ENCODE measurements at places on chromosomes 3 and 15.

- DNase-seq, result peak; percentile 80
Observed at GRCh38 chr15:88274553-88275460, 18.3 kb upstream of the NTRK3 start.

- DNase-seq, result no peak
Observed at GRCh38 chr3:61960976-61961375, 399.6 kb downstream of the PTPRG start.

- peak; percentile 40 for DNase-seq
Observed at GRCh38 chr3:128490915-128491690, 1.9 kb downstream of the GATA2 start.

- peak; percentile 92 for DNase-seq
Observed at GRCh38 chr15:78299101-78299930, at the start of gene SKIC8. Gene SKIC8, minus strand, starts transcription at chr15:78299609. Its CDS starts 3,923 bp downstream, at chr15:78295686.

DNA sequence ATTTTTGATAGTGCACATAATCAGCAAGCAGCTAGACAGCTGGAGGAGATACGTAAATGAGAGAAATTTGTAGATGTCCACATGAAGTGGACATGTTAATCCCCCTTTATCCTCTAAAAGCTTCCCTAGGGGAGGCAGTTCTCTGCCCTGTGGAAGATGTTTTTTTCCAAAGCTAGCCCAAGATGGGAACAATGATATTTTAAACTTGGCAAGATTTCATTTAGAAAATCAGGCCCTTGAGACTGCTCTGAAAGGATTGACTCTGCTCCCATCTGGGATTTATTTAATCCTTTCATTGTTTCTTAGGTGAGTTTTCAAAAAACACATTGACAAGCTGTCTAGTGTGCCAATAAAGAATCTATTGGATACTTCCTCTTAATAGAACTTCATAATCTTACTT lies 92.0 kb downstream of the SYNPR start:
- no peak for DNase-seq

GRCh38 chr15:70140543-70141375 lies 43.0 kb upstream of the TLE3 start:
- DNase-seq, result peak; percentile 28

DNA sequence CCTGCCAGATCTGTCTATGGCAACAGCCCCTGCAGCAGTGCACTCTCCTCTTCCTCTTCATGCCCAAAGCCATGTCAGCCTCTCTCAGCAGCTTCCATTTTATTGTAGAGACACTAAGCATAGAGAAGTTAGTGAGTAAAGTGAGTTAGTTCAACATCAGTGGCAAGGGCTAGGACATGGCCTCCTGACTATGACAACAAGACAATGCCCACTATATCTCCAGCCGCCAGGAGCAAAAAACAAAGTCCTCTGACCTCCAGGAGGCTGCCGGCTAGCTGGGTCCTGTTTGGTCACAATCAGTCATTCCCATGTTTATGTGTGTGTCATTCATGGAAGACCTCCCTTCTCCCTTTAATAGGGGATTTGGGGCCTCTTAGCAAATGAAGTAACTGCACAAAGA lies 14.9 kb downstream of the NR1I2 start:
- no peak for DNase-seq

- DNase-seq, result no peak
Observed at GRCh38 chr3:112101916-112102315, 15.7 kb downstream of the C3orf52 start.

GRCh38 chr3:21140785-21141184 lies 610.2 kb downstream of the ZNF385D start:
- no peak for DNase-seq

DNA sequence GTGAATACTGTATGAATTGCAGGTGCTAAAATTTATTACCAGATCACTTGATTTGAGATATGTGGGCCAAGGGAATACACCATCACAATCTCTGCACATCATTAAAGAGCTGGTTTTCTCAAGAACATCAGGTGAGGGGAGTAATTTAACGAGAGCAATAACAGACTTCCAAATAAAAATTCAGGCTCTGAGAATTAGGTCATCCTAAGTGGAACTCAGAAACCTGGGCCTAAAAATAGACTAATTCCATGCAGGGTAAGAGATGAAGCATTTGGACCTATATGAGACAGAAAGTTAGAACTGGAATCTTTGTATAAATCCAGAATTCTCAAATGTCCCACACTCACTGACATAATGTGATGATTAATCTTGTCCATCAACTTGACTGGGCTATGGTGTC lies 331.1 kb downstream of the ZNF621 start:
- DNase-seq, result no peak

GRCh38 chr3:94525043-94525442 lies 462.2 kb downstream of the NSUN3 start:
- DNase-seq, result no peak

DNA sequence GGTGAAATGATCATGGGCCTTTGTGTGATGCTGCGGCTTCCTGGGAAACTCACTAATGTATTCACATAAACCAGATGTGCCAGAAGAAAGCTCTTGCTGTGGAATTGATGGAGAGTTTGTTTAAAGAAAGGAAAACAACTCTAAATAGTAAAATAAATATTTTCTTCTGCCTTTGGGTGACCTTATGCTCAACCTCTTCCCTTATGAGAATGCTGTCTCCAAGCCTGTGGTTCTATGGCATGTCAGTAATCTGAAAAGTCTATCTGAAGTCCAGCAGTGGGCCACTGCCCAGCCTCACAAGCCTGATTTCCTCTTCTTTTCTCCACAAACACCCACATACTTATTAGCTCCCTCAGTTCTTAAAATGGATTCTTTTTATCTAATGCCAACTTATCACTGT lies 49.9 kb upstream of the PHLDB2 start:
- no peak for DNase-seq

DNA sequence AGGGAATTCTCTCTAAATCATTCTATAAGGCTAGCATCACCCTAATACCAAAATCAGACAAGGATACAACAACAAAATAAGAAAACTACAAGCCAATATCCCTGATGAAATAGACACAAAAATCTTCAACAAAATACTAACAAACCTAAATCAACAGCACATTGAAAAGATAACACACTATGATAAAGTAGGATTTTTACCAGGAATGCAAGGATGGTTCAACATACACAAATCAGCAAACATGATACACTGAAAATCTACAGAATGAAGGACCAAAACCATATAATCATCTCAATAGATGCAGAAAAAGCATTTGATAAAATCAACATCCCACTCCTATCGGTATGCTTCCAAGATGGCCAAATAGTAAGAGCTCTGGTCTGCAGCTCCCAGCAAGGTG lies 39.5 kb downstream of the ALDH1A2 start:
- DNase-seq, result no peak

Measured in activated T-cell treated with anti-CD3 and anti-CD28 coated beads, Interleukin-2, amount 50 U/mL, for 48 hours (primary cell).